ENCODE measurements at places on chromosomes 7 and 10.

DNA sequence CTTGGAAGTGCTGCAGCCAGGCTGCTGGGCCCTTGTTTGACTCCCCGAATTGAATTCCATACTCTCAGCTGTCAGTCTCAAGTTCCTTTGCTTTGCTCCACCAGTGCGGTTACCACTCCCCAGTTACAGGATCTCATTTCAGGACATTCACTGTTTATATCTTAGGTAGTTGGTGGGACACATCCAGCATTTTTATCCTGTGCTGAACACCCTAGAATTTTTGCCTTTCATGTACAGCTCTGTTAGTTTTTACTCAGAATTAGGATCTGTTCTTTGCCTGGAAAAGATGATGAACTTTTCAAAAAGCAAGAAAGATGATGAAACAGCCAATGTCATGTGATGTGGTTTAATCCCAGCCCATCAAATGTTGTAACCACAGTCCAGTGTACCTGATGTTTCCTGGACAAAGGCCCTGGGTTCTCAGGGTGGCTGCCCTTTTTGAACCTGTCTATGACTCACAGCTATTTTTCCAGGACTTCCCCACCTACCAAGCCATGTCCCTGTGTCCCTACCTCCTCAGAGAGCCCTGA lies 149.7 kb downstream of the NOC3L start:
- DNase-seq = no peak

DNA sequence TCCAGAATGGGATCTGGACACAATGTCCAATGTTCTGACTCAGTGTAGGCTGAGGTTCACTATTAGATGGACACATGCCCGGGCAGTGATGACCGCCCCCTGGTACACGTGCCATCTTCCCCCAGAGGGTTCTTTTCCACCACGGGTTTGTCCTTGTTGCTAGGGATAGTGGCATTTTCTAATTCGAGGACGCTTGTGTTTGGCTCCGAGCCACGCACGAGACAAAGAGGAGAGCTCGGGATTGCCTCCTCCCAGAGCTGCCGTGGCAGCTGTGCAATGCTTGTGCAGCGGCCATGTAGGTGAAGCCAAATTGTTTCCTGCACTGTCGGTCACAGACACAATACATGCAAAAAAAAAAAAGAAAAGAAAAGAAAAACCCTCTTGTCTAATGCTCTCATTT lies 207.5 kb downstream of the PAXIP1 start:
- DNase-seq = no peak

DNA sequence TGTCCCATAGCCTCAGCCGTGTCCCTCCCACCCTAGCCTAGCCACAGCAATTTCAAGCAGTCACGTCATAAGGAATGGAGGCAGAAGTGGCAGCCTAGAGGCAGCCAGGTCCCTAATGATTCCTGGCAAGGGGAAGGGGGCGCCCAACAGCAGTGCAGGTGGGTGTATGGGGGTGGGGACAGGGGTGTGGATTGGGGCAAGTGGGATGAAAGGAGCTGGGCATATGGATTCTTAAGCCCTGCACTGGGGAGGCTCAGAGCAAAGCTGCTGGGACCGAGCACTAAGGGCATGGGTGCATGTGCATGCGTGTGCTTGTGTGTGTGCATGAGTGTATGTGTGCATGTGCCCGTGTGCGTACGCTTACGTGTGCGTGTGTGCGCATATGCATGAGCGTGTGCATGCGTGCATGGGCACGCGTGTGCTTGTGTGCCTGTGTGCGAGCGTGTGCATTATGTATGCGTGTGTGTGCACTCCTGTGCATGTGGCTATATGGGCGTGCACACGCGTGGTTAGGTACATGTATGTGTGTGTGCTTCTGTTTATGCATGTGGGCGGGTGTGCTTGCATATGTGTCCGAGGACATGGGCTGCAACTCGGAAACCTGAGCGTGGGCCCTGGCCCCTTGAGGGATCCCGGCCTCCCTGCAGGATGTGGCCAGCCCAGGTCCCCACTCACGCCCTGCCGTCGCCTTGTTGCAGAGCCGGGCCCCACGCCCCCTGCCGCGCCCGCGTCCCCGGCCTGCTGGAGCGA lies 34.1 kb downstream of the SH2B2 start:
- DNase-seq = no peak

DNA sequence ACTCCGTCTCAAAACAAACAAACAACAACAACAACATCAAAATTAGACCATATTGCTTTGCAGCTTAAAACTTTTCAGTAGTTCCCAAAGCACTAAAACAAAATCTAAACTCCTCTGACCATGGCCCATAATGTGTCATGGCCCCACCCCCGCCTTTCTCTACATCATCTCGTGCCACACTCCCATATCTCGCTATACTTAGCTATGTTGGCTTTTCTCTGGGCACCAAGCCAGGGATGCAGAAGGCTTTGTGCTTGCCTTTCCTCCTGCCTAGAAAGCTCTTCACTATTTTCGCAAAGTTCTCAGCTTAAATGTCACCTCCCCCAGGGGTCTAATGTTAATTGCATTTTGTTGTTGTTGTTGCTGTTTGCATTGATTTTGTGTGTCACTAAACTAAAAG lies 15.1 kb upstream of the SLC16A12 start:
- no peak for DNase-seq

DNA sequence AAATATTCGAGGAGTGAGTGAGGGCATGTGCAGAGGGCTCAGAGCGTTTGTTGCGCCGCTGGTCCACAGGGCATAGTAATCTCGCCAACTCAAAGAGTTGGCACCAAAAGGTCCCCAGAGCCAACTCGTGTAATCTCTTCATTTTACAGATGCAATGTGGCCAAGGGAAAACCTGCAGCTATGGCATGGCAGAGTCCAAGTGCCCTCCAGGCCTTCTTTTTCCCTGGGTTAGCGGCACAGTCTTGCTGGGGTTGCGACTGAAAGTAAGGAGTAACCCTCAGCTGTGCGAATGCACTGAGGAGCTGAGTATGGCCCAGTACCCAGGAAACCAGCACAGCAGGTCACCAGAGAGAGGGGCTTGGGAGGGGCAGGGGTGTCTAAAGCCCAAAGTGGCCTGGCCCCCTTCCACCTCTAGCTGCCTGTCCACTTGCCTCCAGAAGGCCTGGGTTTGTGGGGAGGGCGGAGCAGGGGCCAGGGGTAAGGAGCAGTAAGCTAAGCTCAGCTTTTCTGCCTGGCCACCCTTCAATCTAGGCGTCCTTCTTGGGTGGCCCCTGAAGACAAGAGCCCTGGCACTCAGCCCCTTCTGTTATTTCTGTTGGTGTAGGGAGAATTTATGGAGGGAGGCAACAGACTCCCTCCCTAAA lies 3.3 kb upstream of the GAD2 start:
- no peak for DNase-seq

DNA sequence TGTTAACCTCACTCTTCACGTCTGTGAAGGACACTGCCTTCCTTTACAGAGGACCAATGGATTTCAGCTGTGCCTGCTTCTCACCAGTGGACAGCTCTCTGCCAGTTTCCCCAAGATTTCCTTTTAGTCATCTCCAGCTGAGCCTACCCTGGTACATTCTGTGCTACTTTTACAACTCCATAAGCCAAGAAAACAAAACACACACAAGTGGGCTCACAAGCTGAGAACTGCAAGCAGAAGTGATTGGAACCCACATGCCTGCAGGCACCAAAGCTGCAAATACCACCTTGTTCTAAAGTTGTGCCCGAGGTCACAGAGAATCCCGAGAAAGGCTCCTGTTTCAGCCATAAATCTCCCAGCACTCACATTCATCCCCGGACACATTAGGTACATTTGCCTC lies 636.8 kb downstream of the PHTF2 start:
- no peak for DNase-seq

GRCh38 chr7:91912494-91912893 lies 28.2 kb upstream of the AKAP9 start:
- DNase-seq = no peak

GRCh38 chr10:53440601-53441000 lies 668.0 kb upstream of the MBL2 start:
- no peak for DNase-seq

DNA sequence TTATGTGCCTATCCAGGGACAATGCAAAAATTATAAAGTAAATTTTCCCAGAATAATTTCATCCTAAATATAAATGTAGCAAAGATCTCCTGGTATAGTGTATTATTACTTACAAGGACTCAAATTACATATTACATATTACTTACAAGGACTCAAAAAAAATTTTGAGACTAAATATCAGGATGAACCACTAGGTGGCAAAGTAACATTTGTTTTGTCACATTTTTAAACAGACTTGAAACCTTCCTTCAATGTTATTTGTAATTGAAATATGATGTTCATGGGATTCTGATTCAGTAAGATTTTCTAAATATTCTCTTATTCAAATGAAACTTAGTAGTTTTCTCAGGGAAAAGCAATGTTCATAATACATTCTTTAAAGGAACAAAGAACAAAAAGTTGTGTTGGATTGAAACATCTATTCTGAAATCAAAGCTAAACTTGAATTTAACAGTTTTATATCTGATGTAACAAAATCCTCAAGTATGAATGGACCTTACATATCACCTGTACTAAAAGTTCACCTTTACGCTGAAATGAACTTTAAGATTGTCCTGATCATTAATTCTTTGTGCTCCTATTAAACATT lies 74.3 kb upstream of the GNAI1 start:
- DNase-seq = no peak

- no peak for DNase-seq
These were observed 37.5 kb upstream of the PLXNA4 start for GRCh38 chr7:132613737-132614136.

- no peak for DNase-seq
These were observed 37.7 kb upstream of the FAM3C start for GRCh38 chr7:121433775-121434174.

GRCh38 chr10:67257018-67257417 lies 331.2 kb downstream of the LRRTM3 start:
- DNase-seq = no peak

GRCh38 chr10:6068006-6068405 lies 5.8 kb upstream of the IL2RA start:
- DNase-seq = no peak

DNA sequence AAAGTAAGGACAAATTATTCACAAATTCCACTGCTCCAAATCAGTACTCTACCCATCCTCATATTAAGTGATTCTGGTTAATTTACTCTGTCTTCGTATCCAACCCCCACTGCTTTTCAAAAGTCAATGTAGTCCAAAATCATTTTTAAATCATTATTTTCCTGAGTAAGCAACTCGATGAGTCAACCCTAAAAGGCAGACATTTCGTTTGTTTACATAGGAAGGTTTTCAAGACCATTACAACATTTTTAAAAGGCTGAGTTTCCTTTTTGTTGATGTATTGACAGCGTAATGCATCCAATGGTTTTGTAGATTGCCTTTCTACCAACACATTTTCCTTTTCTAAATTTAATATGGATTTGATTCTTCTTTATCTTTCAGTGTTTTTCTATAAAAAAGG lies 523.0 kb upstream of the ANKRD30A start:
- DNase-seq = no peak

DNA sequence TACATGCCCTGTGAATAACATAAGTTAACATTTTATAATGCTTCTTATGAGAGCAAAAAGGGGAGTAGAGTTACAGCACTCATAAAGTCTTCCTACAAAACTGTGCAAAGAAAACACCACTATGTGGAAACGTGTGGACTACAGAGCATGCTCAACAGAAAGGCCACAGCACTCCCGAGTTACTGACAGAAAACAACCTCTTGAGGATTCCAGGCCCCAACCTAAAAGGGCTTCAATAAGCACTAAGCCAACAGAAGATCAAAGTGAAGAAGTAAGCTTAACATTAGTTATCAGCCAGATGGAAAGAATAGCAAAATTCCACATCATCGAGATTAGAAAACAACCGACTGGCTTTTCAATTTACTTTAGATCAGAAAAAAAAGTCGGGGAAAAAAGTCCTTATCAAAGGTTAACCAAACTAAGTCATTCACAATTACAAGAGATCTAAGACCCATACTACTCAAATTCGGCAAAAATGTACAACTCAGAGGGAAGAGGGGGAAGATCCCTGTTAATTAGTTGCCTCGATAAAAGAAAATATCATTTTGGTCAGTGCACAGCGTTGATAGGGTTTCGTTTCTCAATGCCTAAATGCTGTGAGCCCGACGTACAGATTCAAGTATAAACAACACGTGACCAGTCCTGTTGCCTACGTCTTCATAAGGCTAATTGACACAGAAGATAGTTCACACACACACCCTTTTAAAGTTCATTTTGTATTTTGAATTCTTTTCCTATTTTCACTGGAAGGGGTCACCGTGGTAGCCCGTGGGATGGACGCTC lies 1.4 kb downstream of the KBTBD2 start:
- no peak for DNase-seq

DNA sequence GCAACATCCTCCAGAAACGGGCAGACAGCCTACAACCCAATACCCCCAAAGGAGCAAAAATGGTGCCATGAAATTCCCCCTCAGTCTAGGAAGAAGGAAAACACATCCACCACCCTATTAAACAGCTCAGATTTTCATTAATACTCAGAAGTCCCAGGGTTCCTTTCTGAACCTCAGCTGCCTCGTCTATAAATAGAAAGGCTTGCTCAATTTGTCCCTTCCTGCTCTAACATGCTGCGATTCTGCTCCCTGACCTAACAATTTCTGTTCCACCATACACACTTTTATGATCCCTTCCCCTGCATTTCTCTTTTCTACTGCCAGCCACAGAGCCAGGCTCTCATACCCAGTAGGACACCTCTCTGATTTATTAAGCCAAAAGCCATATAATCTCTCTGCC lies 68.1 kb downstream of the MTERF1 start:
- DNase-seq = no peak

- DNase-seq = no peak
These were observed 26.1 kb downstream of the IL15RA start for GRCh38 chr10:5951167-5951711.

DNA sequence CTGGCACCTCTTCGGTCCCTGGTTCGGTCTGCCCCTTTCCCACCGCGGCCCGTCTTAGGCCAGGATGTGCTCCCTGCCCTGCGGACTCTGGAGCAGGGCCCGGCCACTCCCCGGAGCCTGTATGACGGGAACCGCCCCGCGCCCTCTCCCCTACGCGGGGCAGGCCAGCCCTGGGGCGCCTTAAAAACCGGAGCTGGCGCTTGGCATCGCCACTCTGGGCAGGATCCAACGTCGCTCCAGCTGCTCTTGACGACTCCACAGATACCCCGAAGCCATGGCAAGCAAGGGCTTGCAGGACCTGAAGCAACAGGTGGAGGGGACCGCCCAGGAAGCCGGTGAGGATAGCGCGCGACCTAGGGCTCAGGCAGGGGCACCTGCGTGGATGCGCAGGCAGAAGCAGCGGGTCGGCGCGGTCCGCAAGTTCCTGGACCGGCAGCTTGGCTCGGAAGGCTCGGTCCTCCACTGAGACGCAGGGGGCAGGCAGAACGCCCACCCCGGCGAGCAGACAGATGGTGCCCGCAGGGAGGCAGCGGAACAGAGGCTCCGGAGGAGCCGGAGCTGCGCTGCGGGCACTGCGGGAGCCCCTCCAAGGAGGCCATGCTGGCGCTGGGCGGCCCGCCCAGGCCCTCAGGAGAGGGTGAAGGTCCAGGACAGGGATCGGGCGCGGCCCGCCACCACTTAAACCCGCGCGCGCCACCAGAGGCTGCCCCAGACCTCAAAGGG lies at the start of gene ADIRF:
ADIRF (plus strand) TSS at position 212 of the 723 bp plus-strand sequence; CDS start at position 275, 63 bp downstream.
- DNase-seq = no peak

- DNase-seq = no peak
These were observed 134.3 kb downstream of the ZMYND11 start for GRCh38 chr10:269440-270074.

GRCh38 chr10:108911814-108912541 lies 1011.3 kb downstream of the XPNPEP1 start:
- DNase-seq = no peak

Measured in stimulated activated CD8-positive, alpha-beta memory T cell treated with anti-CD3 and anti-CD28 coated beads, Interleukin-12 subunit alpha, Interleukin-12 subunit beta, amount 100 ng/mL, for 4 hours (primary cell).